ENCODE measurements at places on chromosomes 4 and X.

- no peak for DNase-seq
Observed at GRCh38 chr4:8564595-8564994, 15.6 kb upstream of the GPR78 start.

GRCh38 chr4:2459589-2460349 lies 9.1 kb upstream of the RNF4 start:
- DNase-seq = no peak

- no peak for DNase-seq
Observed at GRCh38 chrX:154008521-154008920, 11.2 kb downstream of the IRAK1 start.

- no peak for DNase-seq
Observed at GRCh38 chr4:138775489-138775888, 240.1 kb upstream of the NOCT start.

DNA sequence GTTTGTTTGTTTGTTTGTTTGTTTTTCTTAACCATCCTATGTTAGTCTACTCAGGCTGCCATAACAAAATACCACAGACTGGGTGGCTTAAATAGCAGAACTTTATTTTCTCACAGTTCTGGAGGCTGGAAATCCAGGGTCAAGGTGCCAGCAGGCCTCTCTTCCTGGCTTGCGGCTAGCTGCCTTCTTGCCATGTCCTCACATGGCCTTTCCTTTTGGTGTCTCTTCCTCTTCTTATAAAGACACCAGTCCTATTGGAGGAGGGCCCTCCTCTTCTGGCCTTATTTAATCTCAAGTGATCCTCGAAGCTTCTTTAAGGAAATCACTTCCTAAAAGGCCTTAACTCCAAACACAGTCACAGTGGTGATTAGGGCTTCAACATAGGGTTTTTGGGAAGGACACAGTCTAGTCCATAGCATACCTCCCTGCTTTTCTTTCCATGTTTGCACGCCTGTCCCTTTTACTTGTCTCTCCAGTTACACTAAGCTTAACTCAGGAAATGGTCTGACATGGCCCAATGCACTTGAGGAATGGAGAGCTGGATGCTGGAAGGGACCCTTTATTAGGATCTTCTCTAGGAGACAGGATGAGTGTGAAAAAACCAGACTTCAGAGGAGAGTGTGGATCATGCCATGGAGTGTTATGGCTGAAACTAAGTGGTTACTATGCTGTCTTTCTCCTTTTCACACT lies 36.0 kb upstream of the MGST2 start:
- no peak for DNase-seq

GRCh38 chr4:16039139-16039538 lies 44.7 kb downstream of the PROM1 start:
- DNase-seq = no peak

- no peak for DNase-seq
Observed at GRCh38 chr4:75895744-75896314, 6.4 kb downstream of the PPEF2 start.

Data from T1000 (cell line).